ENCODE measurements at places on chromosomes 4 and X.

- DNase-seq: no peak
Observed at GRCh38 chr4:10765386-10765785, 80.8 kb upstream of the CLNK start.

DNA sequence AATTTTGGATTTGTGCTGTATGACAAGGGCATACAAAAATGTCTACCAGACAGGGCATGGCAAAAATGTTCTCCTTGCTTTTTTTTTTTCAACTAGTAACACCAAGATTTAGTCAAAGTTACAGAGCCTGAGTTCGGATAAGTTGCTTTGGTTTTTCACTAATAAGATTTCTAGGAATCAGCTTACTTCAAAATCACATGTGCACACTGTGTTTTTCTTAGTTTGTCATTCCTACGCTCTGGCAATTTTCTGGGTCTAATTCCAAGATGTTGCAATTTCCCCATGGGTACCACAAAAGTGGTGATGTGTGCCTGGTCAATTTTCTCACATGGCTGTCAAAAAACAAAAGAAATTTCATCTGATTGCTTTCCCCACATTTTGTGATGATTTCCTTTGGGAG, 6.3 kb downstream of the C1QTNF7 start:
- peak; percentile 61 for DNase-seq

GRCh38 chr4:153927451-153927850, 138.6 kb upstream of the SFRP2 start:
- DNase-seq: peak; percentile 84

DNA sequence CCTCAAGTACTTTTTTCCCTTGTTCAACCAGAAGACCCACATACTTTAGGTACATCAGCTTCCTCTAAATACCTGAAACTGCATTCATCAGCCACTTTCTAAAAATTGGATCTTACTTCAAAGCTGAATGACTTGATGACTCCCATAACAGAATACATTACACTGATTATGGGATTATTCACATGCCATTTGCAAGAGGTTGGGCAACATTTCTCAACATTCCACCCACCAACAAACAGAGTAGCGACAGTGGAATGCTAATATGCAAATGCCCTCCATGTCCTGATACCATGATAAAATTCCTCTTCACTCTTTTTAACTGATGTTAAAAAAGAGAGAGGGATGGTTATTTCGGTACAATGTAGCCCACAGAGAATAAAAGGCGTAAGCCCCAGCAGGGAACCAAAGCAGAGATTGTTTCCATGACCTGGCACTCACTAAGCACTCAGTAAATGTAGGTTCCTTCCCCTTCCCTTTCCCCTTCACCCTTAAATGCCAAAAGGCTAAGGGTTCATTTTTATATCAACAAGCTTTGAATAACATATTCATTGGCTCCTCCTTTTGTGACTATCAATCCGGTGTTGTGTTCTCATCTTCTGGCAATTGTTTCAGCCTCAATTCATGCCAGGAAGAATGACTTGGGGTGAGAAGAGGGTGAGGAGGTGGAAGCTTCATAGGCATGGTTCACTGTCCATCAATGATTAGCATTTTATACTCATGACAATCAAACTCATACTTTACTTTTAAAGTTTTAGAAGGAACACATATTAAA, 317.2 kb downstream of the DHX15 start:
- DNase-seq: peak; percentile 71

DNA sequence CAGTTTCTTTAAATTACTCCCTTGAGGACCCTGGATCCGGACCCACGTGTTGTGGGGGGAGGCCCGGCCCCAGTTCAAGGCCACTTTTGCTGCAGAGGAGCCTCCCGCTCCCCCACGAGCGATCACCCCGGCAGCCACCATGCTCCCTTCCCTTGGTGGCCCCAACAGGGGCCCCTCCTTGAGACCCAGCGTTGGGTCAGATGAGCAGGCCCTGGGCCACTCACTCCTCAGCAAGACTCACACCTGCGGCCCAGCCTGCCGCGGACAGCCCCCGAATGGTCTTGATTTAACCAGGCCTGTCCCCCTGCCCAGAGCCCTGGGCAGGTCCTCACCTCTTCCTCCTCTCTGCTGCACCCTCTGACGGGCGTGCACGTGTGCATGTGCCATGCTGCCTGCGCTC, 4.3 kb downstream of the CPLX1 start:
- DNase-seq: no peak

Measured in AG10803 (cell line).